ENCODE measurements at places on chromosomes 2 and 18.

- DNase-seq, result no peak
Observed at GRCh38 chr2:48851161-48851560, 95.6 kb upstream of the LHCGR start.

DNA sequence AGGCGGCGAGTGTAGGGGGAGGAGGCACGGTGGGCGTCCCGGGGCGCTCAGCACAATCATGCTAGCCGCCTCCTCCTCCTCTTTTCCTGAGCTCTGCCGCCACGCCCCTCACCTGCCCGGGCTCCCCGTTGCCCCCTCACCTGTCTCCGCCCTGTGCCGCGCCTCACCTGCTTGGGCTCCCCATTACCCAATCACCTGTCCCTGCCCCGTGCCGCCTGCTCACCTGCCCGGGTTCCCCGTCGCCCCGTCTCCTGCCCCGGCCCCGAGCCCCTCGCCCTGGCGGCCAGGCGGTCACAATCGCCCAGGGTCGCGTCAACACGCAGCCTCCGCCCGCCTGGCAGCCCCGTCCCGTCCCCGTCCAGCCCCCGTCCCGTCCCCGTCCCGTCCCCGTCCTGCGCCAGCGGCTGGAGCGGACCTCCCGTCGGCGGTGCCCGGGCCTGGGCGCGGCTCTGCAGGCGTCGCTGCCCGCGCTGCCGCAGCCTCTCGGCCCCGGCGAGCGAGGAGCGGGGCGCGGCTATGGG is at the start of gene DCDC2C:
TSS of gene DCDC2C (plus strand) at position 340 of the 521 bp plus-strand sequence. CDS start at position 517, 177 bp downstream.
- no peak for DNase-seq

DNA sequence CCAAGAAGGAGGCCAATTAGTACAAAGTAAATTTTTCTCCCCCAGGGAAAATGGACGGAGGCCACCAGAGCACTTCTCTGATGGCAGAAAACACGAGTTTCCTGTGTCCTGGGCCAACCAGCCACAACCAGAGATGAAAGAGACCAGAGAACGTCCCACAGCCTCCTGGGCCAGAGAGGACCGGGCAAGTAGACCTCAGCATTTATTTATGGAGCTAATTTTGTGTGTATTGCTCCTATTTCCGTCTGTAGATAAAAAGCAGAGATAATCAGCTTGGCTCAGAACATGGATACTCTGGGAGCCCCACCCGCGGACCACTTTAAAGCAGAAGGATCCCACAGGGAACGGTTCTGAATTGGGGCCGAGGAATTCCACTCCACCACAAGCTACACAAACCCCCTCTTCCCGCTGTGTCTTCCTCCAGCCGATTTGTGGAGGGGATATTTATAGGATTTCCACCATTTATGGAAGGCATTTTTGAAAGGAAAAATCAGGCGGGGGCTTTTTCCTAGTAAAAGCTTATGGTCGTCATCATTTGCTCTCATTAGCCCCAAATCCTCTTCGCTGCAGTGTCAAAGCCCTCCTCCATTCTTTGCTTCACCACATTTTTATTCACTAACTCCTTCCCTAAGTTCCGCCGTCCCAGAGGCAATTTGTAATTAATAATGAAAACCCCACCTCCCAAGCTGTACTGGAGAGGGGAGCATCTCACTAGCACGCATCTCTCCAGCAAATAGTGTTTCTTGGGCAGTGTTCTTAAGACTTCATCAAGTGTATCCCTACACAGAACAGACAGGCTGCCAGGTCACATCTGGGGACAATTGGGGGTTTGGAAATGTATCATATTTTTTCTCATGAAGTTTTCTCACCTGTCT is 43.7 kb upstream of the TWIST2 start:
- no peak for DNase-seq

DNA sequence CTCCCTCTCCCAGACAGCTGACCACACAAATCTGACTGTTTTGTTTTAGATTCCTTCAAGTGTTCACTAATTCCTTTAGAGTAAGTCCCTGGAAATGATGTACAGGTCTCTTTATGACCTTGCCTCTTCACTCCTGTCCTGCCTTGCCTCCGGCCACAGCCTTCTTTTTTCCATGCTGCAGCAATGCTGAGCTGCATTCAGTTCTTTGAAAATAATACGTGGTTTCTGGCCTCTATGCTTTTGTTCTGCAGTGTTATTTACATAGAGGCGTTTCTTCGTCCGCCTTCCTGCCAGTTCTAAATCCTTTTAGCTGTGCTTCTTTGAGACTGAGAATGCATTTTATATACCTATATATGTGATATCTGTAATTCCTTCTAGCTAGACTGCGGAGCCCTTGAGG is 87.2 kb downstream of the PPP1R1C start:
- no peak for DNase-seq

GRCh38 chr2:110992886-110993285 is 127.8 kb upstream of the BCL2L11 start:
- no peak for DNase-seq

- peak; percentile 7 for DNase-seq
Observed at GRCh38 chr18:12770469-12771219, 67.8 kb downstream of the PSMG2 start.
